Activated naive CD4-positive, alpha-beta T cell (primary cell): ENCODE measurements at places on chromosomes 2 and 18.

GRCh38 chr2:134178138-134178877 lies 75.6 kb upstream of the MGAT5 start:
- no peak for DNase-seq

GRCh38 chr2:32271063-32271462 lies 6.4 kb upstream of the NLRC4 start:
- no peak for DNase-seq

- DNase-seq = no peak
Observed at GRCh38 chr18:79875931-79876461, 75.5 kb downstream of the SLC66A2 start.

DNA sequence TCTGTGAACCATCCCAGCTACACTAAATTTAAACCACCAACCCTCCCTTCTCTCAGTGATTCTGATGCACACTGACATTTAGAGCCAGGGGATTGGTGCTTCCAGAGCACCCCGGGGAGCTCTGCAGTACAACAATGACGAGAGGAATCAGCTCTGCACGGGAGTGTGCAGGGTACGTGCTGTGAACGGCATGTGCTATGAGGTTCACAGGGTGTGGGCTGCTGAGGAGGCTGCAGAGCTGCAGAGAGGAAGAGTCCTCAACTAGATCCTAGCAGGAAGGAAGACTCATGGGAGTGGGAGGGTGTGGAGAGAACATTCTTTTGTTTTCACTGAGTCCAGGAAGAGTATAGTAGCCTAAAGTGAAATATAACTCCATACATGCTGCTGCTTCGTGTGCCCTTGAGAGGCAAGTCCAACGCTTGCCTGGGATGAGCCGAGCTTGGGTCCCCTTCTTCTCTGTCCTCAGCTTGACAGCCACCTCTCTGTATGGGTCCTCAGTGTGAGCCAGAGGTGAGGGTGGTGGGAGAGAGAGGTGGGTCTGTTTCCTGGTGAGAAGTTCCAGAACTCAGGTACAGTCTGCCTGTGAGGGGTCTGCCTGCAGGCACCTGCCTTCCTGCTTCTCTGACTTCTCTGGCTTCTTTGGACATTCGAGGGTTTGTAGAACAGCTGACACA lies 118.8 kb downstream of the CTIF start:
- DNase-seq = no peak

GRCh38 chr2:234514099-234514498 lies 17.2 kb upstream of the ARL4C start:
- DNase-seq = no peak

DNA sequence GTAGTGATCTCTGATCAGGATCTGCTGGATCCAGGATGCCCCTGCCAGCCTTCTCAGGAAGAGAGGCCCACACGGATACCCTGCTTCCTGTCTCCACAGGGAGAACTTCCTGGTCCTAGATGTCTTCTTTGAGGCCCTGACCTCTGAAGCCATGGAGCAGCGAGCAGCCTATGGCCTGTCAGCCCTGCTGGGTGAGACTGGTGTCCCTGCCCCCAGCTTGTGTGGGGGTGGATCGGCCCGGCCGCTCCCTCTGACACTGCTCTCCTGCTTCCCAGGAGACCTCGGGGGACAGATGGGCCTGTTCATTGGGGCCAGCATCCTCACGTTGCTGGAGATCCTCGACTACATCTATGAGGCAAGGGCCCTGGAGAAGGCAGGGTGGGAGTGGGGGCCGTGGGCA lies 6.6 kb downstream of the CHPF start:
- no peak for DNase-seq

DNA sequence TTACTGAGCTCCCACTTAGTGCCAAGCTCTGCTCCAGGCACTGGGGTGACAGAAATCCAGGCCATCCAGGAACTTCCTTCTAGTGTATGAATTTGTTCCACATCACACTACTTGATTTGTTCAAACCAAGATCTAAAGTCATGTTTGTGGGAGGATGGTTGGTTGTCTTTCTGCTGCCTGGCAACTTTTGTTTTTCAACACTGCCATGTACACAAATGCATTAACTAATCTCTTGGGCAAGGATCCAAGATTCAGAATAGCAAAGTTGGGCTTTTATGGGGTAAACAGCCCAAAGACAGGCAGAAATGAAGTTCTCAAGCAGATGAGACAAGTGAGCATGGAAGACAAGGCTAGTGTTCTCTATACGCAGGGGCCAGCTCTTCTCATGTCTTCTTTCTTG lies 53.4 kb upstream of the PROKR1 start:
- no peak for DNase-seq

- no peak for DNase-seq
Observed at GRCh38 chr2:193895226-193895625, 1700.5 kb upstream of the TMEFF2 start.

GRCh38 chr2:199962203-199962602 lies 6.8 kb downstream of the MAIP1 start:
- no peak for DNase-seq

DNA sequence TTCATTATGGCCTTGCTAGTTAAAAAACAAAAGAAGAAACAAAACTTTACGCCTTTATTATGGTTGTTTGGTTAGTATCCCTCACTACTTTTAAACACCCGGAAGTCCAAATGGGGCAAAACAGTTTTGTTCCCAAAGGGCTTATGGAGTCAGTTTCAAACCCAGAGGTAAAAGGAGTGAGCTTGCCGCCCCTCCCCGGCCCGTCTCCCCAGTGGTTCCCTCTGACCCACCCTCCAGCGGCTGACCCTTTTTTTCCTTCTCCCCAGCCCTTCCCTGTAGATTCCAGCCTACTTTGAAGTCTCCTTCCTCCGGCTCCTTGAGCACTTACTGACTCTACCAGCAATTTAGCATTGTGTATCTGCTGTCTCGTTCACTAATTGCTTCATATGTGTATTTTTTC lies 209.2 kb downstream of the ICOS start:
- DNase-seq = no peak

DNA sequence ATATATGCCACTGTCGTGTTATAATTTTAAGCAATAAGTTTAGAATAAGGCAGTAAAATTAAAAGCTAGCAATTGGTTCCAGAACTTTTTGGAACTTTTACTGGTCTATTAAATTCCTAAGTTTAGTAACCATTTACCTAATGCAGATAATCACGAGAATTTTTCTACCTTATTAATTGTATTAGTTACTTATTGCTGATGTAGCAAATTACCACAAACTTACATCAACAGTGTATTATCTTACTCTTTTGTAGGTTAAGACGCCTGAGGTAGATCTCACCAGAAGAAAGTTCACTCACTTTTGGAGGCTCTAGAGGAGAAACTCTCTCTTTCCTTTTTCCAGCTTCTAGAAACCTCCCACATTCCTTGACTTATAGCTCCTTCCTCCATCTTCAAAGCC lies 14.0 kb upstream of the UBE2E3 start:
- no peak for DNase-seq

- no peak for DNase-seq
Observed at GRCh38 chr2:126638746-126639145, 17.2 kb upstream of the GYPC start.

GRCh38 chr18:13611142-13611600 lies 115.2 kb downstream of the FAM210A start:
- DNase-seq = no peak

DNA sequence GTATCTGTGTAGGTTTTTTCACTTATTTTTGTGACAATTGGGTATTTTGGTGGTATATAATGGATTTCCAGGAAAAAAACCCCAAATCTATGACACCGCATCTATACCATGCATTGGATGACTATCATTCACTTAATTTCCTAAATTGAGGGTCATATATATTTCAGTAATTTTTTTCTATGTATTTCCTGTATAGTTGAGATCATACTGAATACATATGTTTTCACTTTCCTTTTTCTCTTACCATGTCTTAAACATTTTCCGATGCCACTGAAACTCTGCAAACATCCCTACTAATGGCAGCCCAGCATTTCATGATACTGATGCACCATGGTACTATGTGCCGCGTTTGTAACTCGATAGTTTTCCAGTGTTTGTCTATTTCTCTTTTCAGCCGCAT lies 40.4 kb downstream of the CDKL4 start:
- DNase-seq = no peak

- no peak for DNase-seq
Observed at GRCh38 chr2:20113986-20114938, 62.8 kb upstream of the LAPTM4A start.

- DNase-seq = no peak
Observed at GRCh38 chr2:240912878-240913809, 7.0 kb downstream of the CROCC2 start.

DNA sequence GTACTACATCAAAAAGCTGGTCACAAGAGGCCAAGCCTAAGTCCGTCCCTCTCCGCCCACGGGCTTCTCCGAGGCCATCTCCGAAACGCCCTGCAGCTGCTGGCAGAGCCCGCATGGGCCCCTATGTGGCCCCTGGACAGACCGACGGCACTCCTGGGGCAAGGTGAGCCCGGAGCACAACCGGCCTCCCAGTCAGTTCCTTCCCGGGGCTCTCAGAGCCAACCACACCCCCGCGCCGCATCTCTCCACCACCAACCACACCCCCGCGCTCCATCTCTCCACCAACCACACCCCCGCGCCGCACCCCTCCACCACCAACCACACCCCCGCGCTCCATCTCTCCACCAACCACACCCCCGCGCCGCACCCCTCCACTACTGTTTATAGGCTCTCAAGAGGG lies 93.5 kb downstream of the ZNF516 start:
- DNase-seq = no peak

DNA sequence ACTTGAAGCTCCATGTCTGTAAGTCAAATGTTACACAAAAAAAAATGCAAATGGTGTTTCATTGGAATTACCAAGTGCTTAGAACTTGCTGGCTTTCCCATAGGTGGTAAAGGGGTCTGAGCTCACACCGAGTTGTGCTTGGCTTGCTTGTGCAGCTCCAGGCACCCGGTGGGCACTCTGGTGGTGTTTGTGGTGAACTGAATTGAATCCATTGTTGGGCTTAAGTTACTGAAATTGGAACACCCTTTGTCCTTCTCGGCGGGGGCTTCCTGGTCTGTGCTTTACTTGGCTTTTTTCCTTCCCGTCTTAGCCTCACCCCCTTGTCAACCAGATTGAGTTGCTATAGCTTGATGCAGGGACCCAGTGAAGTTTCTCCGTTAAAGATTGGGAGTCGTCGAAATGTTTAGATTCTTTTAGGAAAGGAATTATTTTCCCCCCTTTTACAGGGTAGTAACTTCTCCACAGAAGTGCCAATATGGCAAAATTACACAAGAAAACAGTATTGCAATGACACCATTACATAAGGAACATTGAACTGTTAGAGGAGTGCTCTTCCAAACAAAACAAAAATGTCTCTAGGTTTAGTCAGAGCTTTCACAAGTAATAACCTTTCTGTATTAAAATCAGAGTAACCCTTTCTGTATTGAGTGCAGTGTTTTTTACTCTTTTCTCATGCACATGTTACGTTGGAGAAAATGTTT lies 97.9 kb upstream of the IL1R2 start:
- no peak for DNase-seq

- DNase-seq = no peak
Observed at GRCh38 chr18:3777122-3777521, 327.1 kb downstream of the TGIF1 start.

DNA sequence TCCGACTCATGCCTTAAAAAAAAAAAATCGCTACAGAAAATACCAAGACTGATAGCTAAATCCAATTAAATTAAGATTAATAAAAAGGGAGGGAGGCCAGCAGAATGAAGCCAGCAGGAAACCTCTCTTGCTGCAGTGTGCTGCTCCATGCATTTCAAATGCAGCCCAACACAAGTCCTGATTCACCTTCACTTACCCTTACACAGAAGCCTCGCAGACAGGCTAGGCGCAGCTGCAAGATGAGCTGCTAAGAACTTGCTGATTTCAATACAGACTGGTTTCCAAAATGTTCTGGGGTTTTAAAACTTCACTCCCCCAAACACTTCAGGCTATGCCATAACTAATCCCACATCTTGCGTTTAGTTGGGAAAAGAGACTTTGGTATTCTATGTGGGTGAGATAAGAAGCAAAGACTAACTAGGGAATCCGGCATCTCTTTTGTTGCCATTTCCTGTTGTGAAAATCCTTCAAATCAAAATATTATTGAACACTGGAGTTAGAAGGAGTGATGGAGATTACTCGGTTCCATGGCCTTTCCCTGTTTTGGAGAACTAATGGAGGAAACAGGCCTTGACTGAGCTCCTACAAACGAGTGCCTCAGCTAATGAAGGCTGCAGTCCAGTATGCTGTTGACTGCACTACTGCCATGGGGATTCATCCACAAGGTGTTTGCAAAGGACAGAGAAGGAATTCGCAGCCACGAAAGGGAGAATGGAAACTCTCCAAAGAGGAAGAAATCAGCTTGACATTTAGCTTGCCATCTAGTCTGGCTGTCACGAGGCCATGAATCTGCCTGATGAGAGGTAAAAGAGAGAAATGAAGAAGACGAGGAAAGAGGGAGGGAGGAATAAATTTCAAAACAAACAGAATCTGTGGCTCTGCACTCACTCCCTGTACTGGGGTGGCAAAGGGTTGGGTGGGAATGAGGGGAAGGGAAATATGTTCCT lies 67.3 kb downstream of the CLHC1 start:
- no peak for DNase-seq

DNA sequence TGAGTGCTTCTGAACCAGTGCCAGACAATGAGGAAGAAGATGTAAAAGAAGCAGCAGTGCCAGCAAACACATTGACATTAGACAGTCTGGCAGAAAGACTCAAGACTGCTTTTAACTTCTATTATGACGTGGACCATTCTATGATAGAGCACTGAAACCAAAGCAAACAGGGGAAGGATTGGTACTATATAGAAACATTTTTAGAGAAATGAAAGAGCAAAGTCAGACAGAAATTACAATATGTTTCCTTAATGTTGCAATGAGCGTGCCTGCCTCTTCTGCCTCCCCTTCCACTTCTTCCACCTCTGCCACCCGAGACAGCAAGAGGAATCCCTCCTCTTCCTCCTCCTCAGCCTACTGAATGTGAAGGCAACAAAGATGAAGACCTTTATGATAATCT lies 39.7 kb downstream of the DHX57 start:
- DNase-seq = no peak

GRCh38 chr18:27520401-27520800 lies 335.3 kb upstream of the CHST9 start:
- DNase-seq = no peak

- no peak for DNase-seq
Observed at GRCh38 chr2:168660870-168661862, 141.3 kb upstream of the NOSTRIN start.

DNA sequence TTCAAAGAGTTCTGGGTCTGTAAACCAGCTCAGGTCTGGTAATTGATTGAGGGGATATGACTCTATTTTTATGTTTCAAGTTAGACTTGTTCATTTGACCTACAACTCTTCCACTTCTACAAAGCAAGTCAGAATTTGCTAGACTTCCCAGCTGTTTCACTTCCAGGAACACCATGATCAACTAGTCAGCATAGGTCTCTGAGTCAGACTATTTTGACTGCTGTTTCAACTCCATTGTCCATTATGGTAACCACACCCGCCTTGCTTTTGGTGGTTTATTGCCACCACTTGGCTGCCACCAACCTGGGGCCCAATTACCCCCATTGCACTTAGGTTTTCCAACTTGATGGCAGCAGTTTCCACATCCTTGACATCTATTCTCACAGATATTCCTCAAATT lies 116.6 kb downstream of the LAMA3 start:
- DNase-seq = no peak
